HL-60 (cell line): ENCODE measurements at places on chromosomes 6 and 20.

DNA sequence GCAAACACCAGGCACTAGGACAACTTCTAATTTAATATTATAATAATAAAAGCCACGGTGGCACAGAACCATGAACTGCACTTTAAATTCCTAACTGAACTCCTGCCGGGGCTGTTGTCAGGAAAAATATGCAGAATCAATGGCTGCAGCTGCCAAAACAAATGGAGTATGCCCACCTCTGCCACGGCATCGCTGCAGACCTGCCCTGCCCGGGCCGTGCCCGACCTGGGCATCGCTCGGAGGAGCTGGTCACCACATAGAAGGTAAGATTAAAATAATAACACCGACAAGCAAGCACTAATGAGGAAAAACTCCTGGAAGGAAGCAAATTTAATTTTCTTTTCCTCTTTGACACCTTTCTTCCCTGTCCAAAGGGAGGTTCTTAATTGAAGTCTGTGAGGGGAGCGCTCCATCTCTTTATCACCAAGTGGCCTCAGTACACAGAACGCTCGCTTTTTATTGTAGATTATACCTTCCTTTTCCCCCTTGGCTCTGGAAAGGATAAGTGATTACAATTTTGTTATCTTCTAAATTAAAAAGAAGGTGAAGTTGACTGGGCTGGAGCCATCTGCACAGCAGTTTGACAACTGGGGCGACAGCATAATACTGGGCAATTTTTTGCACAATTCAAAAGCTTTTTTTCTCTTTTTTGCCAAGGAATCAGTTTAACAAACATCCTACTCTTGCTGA, 351.3 kb downstream of the ZFAND3 start:
- DNase-seq: no peak

- no peak for DNase-seq
These were observed 6.0 kb upstream of the DSP start for GRCh38 chr6:7535498-7535897.

DNA sequence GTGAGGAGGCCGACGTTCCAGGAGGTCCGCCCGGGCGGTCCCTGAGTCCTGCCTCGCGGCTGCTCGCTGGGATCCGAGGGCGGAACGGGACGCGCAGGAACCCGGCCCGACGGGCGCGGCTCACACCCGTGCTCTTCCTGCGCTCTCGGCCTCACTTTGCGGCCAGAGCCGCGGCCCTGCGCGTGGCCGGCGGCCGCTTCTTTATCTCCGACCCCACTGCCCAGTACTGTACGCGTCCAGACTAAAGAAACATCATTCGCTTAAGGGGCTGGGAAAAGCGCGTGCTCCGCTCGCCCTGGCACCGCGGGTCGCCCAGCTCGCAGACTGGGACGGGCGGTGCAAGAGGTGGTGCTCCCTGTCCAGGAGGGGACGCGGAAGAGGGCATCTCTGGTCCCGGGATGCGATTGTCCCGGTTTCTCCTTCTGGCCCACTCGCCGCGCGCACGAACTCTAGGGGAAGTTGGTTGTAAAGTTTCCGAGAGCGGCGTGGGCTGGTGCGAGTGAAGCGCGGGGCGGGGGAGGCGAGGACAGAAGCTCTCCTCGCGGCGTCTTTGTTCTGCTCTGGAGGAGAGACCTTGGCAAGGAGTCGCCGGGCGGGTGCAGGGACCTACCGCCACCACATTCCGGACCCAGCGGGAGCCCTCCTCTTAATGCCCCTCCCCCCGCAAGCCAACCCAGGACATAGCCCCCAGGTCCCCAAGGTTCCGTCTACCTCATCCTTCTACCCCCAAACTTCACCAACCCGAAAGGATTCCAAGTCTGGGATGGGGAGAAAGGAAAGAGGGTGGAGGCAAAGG, 71.0 kb downstream of the SOX4 start:
- DNase-seq: no peak

- no peak for DNase-seq
These were observed 1.0 kb downstream of the HELZ2 start for GRCh38 chr20:63572788-63573646.

GRCh38 chr6:81666481-81666880, 86.0 kb downstream of the TENT5A start:
- DNase-seq: no peak

DNA sequence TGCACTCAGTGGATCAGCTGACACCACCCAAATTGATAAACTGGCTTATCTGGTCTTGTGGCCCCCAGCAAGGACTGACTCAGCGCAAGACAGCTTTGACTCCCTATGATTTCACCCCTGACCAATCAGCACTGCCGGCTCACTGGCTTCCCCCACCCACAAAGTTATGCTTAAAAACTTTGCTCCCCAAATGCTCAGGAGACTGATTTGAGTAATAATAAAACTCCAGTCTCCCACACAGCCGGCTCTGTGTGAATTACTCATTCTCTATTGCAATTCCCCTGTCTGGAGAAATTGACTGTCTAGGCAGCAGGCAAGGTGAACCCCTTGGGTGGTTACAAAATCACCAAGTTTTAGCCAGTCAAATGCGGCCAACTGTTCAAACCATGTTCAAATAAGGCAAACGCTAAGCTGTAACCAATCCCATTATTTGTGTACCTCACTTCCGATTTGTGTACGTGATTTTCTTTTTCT, 32.5 kb downstream of the SLC22A2 start:
- DNase-seq: no peak

- DNase-seq: no peak
These were observed 457.8 kb downstream of the QKI start for GRCh38 chr6:163872335-163872734.

DNA sequence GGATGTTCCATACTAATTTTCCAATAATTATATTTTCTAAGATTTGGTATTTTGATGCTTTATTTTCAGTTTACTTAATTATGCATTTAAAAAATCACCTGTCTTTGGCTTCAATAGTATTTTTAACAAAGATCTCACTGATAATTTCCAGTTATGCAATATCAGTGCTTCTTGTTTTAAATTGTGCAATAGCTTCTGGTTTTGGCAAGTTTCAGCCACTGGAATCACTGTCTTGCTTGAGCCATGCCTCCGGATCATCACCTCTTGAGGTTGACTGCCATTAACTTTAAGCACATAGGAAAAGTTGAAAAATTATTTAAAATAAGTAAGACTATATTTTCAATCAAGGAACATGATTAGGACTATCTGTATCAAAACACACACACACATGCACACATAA, 1242.1 kb downstream of the HACE1 start:
- no peak for DNase-seq

GRCh38 chr20:2557873-2558580, 21.7 kb downstream of the TMC2 start:
- no peak for DNase-seq

- no peak for DNase-seq
These were observed 152.4 kb downstream of the BMP2 start for GRCh38 chr20:6919792-6920468.

DNA sequence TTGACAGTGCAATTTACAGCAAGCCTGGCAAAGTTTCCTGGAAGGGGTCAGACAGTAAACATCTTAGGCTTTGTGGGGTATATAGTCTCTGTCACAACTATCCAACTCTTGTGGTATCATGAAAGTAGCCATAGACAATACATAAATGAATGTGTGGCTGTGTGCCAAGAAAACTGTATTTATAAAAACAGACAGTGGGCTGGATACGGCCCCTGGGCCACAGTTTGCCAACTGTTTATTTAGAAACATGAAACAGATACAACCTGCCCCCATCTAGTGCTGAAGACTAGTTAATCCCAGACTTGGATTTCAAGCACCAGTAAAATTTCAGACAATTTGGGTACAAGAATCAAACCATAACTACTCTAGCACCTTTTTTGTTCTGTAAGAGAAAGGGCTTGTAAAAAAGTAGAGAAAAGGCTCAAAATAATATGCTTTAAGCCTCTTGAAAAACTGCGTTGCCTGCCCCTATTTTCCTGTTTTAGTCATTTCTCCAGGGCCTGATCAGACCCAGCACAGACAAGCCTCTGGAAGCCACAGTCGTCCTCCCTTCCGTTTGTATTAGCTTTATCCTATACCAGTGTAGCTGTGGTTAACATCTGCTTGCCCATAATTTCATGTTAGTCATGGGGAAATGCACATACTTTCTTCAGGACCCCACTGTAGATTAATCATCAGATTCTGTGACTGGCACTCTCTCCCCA, 30.8 kb downstream of the JAG1 start:
- DNase-seq: no peak

DNA sequence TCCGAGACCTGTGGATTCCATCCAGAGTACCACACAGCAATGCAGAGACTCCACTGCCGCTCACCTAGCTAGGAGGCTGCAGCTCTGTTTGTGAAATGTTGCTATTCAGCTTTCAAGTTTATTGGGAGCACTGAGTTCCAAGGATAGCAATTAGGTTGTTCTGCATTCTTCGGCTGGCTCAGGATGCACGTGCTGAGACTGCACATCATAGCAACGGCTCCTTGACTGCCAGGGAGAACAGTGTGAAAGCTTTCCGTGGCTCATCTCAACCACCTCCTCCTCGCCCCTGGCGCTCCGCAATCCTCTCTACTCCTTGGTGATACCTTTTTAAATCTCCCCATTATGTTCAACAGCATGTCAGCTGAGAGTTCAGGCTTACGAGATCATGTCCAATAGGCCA, 116.6 kb downstream of the TSHZ2 start:
- DNase-seq: no peak

DNA sequence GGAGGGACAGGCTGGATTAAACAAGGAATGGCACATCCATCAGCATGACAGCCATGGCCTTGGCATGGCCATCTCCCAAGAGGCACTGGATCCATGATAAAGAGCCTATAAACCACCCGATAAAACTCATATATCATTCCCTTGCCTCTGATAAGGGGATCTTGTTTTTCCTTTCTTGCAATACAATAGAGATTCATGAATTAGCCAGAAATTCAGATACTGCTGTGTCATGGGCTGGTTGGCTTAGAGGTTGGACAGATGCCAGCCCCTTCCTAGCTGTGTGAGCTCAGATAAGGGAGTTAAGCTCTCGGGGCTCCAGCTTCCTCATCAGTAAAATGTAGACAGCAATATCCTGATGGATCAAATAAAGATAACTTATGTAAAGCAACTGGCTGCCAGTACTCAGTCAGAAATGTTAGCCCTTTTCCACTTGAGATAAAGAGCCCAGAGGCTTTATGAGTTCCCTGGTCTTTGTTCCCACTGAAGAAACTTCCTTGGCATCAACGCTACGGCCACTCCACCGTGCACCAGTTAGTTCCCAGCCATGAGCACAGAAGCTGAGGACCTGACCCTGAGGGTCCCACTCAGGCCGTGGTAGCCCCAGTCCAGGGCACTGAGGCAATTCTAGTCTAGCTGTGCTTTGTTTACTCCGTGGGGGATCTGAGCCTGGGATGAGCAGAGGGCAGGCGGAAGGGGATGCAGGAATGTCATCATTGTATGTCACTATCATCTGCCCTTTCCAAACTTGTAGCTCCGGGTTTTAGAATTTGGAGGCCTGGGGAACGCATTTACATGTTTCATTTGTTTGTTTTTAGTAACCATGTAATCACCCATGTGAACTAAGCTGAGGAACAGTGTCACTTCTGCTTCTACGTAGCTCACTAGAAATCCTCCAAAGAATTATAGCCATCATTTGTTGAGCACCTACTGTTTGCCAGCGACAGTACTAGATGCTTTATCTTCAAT, 67.2 kb upstream of the TBC1D7 start:
- DNase-seq: peak; percentile 90

DNA sequence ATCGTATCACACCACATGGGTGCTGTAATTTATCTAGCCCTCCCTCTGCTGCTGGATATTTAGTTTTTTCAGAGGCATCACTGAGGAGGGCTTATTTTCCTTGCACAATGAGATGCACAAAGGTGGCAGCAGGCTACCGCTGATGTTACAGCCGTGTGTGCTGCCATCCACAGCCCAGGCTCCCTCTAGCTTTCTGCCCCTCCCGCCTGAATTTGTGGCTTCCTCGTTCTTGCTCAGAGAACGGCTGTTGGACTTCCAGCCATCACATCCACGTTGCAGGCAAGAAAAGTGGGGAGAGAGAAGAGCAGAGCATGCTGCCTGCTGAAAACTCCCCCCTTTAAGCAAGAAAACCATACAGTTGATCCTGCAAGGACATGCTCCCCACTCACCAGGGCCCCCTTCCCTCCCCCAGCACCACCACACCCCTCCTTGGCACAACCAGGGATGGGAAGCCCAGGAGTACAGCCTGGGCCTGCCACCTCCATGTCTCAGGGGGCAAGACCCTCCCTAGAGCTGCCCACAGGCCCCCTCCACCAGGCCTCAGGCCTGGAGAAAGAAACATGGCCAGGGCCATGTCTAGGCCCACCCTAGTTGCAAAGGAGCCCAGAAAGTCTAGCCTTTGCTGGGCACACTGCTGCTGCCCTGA, 102.6 kb downstream of the MRPL14 start:
- no peak for DNase-seq

DNA sequence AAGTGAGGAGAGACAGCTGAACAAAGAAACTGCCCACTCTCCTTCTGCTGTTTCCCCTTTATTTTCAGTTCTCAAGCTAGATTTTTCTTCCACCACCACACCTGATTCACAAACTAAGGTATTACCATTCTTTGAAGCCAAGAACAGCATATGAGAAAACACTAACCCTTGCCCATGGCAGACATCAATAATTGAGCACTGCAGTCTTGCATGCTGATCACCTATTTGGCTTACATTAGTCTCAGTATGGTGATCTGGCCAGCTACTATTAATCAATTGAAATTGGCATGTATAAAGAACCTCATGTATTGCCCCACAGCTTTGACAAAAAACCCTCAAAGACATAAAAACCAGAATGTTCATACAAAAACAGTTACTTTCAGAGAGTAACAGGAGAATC, 166.3 kb downstream of the SAMD5 start:
- no peak for DNase-seq

DNA sequence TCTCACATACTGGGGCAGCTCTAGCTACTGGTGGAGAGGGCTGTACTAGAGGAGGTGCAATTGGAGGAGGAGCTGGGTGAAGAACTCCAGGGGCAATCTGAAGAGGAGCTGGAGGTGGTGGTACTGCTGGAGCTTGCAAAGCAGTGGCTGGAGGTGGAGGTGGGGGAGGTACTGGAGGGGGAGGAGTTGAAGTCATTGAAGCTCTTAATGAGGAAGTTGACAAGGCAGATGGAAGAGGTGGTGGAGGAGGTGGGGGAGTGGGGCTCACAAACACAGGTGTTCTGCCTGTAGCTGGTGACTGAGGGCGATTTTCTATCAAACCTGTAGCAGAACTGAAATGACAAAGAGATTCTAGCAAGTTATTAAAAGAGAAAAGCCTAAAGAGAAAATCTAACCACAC, 77.6 kb downstream of the WASF1 start:
- DNase-seq: peak; percentile 5

DNA sequence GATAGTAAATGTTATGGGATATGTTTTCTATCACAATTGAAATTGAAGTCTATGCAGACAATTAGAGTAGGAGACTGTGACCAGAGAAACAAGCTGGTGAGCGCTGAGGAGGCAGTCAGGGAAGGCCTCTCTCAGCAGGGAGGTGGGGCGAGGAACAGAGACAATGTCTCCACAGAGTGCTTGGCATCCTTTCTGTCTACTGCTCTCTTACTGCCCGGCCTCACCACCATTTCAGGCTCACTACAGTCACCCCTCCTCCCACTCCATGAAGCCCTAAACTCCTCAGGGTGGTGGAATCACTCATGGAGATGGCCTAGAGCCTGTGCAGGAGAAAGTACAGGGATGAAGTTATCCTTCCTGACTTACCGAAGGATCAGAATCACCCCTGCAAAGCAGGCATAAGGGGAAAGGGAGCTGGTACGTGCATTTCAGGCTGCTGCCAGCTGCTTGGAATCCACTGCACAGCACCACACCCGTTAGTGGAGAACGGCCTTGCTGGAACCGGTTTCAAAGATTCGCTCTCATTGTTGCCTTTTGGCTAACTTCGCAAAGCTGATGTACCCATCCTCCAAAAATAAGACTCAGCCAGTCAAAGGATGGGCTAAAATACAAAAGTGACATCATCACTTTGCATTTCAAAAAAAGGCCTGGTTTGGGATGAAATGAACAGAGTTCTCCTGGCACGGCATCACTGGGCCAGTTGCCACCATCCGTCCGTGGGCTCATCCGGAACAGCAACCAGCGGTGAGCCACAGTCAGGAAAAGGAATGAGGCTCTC, 67.3 kb downstream of the SLC22A23 start:
- DNase-seq: no peak
